ENCODE measurements at places on chromosomes 4 and X.

GRCh38 chr4:19945979-19946380 lies 305.7 kb upstream of the SLIT2 start:
- no peak for DNase-seq

- DNase-seq, result no peak
These were observed 80.9 kb upstream of the TLR3 start for GRCh38 chr4:185987961-185988627.

- no peak for DNase-seq
These were observed 190.4 kb downstream of the AR start for GRCh38 chrX:67734111-67734753.

GRCh38 chr4:176134670-176135069 lies 60.7 kb downstream of the SPATA4 start:
- no peak for DNase-seq

- no peak for DNase-seq
These were observed 41.2 kb downstream of the ANXA5 start for GRCh38 chr4:121655320-121656268.

GRCh38 chr4:55291227-55291640 lies 54.8 kb upstream of the SRD5A3 start:
- no peak for DNase-seq

- no peak for DNase-seq
These were observed 183.6 kb upstream of the DKK2 start for GRCh38 chr4:107219681-107220080.

- DNase-seq, result no peak
These were observed 83.8 kb upstream of the GPR34 start for GRCh38 chrX:41604766-41605543.

GRCh38 chr4:165016971-165017370 lies 14.8 kb upstream of the TRIM60 start:
- DNase-seq, result no peak

GRCh38 chrX:131279617-131280016 lies 9.5 kb downstream of the IGSF1 start:
- DNase-seq, result no peak

- no peak for DNase-seq
These were observed 35.2 kb upstream of the SPINK2 start for GRCh38 chr4:56856656-56857055.

DNA sequence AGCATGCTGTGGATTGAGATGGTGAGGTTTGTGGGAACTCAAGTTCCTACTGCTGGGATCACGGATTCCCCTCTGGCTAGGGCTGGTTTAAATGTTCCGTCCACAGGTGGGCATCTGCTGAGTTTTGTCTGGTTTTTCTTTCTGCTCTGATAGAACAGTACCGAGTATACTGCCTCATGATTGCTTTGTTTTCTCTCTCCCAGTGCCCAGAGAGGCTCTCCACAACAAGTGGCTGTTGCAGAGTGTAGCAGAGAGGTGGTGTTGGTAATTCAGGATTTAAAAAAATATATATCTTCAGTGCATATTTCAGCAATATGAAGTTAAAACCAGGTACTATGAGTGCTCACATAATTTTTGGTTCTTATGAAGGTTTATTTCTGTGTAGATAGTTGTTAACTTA lies 213.7 kb downstream of the TEX13C start:
- no peak for DNase-seq

DNA sequence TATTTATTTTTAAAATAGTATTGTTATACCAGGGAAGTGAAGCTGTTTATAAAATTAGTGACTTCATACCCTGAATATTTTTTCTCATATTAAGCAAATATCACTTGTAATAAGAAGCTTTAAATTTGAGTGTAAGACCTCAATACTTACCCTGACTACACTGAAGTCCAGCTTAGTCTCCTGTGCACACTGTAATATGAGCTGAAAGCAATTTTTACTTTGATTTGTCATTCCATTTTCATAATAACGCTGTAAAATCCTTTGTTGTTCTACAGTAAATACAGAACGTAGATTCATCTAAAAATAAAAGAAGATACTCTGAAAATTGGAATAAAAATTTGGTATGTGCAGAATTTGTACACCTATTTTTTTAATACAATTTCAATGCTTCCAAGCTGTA lies 27.2 kb downstream of the HDX start:
- no peak for DNase-seq

DNA sequence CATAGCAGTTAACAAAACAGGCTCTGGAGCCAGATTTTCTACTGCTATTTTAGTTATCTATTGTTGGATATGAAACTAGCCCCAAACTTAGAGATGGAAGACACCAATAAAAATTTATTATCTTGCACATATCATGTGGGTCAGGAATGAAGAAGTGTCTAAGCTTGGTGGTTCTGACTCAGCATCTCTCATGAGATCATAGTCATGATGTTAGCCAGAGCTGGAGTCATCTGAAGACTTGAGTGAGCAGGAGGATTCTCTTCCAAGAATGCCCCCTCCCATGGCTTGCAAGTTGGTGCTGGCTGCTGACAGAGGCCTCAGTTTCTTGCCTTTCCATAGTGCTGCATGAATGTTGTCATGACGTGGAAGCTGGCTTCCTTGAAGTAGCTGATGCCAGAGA lies 68.2 kb upstream of the TAPT1 start:
- DNase-seq, result no peak

- no peak for DNase-seq
These were observed 103.4 kb upstream of the PDLIM3 start for GRCh38 chr4:185638548-185639301.

GRCh38 chr4:54400802-54401201 lies 171.7 kb downstream of the PDGFRA start:
- DNase-seq, result no peak

GRCh38 chr4:3374667-3375066 lies 67.1 kb upstream of the HGFAC start:
- no peak for DNase-seq

GRCh38 chr4:165112368-165113121 lies at the start of gene TMEM192:
Gene TMEM192 (minus strand): TSS chr4:165112860. CDS start chr4:165112773, 87 bp downstream.
- DNase-seq, result peak; percentile 92

- no peak for DNase-seq
These were observed 1055.2 kb upstream of the FTHL17 start for GRCh38 chrX:32126997-32127396.

- no peak for DNase-seq
These were observed 203.9 kb downstream of the TECRL start for GRCh38 chr4:64205376-64205775.

- DNase-seq, result no peak
These were observed 99.3 kb upstream of the GRPR start for GRCh38 chrX:16023790-16024734.

DNA sequence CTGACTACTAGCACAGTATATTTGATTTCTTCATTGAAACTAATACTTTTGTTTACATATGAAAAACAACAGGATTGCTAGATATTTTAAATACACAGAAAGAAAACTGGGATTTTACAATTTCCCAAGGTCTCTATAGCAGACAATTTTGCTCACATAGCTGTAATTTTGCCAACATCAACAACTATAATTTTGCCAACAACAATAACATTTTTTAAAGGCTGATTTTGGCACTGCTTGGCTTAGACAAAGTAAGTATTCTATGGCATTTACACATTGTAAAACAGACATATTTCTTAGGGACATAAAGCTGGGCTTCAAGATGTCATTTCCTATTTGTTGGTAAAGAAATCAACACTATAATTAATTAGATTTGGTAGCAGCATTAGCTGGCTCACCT lies 922.1 kb downstream of the RAB28 start:
- DNase-seq, result no peak

- no peak for DNase-seq
These were observed 160.5 kb upstream of the TAPT1 start for GRCh38 chr4:16386711-16387320.

DNA sequence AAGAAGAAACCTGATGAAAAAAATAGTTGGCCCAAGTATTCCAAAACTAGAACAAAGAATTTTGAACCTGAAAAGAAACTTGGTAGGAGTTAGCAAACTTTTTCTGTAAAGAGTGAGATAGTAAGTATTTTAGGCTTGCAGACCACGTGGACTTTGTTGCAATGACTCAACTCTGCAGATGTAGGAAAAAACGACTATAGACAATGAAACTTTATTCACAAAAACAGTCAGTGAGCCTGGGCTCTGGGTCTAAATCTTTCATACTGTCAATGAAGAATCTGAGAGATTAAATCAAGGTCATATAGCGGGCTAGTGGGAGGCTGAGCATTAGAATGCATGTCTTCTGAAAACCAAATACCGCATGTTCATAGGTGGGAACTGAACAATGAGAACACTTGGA lies 23.0 kb downstream of the SH3D19 start:
- no peak for DNase-seq

- peak; percentile 69 for DNase-seq
These were observed 29.3 kb upstream of the BOD1L1 start for GRCh38 chr4:13656569-13657405.

DNA sequence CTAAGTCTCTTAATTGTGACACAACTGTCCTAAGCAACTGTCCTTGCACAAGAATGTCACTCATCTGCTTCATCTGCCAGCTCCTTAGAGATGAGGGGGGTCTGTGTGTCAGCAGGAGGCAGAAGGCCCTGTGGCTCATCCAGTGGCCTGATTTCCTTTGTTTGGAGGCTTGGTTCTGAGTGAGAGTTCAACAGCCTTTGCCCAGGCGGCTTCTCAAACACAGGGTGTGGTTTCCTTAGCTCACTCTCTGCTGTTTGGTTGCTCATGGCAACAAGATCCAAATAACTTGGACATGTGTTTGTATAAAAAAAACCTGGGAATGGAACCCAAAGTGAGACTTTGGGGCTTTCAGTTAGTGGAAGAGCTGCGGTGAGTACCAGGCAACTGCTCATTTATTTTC lies 46.6 kb downstream of the MAP7D3 start:
- no peak for DNase-seq

- DNase-seq, result no peak
These were observed 863 bp upstream of the RAB33A start for GRCh38 chrX:130170752-130171445.

DNA sequence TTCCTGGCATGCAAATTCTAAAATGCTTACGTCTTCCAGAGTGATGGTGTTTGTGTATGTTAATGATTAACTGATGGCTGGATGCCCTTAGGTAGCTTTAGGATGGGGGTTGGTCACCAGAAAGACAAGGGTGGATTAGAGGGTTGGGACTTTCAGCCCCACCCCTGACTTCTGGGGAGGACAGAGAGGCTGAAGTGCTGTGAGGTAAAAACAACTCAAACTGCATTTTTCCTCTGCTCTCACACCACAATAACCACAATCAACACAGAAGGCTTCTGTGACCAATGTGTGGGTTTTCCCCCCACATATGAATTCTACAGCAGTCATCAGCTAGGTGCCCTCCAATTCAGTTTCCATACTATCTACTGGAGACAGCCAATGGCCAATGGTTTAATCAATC lies 18.7 kb upstream of the DDIT4L start:
- DNase-seq, result no peak

DNA sequence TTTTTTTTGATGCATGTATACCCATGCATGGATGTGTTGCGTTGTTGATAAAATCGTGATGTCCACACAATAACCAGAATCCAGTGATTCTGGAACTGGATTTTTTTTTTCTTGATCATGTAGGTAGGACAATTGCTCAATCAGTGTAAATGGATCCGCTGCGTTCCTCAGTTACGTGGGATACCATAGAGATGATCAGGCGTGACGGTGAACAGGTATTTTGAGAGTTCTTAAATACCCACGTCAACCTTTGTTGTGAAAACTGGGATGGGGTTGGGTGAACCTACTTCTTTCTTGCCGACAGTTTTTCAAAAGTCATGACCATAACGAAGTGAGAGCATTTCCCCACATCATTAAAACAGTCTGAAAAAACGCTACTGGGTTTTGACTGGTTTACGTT lies 913 bp upstream of the SMIM10L2A start:
- DNase-seq, result no peak

- peak; percentile 27 for DNase-seq
These were observed 136.2 kb downstream of the TBC1D19 start for GRCh38 chr4:26719954-26720552.

- DNase-seq, result no peak
These were observed 255.1 kb downstream of the C4orf33 start for GRCh38 chr4:129350834-129351721.

DNA sequence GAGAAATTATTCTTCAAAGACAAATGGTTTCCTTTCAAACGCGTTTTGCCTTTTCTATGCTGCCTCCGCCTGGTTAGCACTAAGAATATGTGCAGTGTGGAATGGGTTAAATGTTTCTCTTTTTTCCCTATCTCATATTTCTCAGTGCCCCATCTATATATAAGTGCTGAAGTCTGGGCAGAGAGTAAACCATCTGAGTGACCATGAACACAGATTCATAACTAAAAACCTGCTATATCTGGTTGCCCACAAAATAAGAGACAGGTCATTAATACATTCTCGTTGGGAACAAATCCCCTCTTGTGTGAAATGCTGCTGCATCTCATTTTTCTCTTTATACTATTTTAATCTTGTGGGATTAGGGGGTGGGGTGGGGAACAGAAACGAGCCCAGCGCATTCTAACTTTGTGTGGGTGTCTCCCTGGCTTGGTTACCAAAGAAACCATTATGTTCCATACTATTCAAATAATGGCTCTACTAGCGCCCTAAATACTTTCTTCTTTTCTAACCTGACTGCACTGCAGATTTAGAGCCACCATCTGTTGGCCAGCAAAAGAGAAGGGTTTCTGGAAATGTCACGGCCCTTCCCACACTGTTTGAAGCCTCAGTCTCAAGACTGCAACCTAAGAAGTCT lies 42.2 kb upstream of the PTCHD1 start:
- no peak for DNase-seq

GRCh38 chrX:12441381-12442128 lies 303.3 kb downstream of the FRMPD4 start:
- no peak for DNase-seq

DNA sequence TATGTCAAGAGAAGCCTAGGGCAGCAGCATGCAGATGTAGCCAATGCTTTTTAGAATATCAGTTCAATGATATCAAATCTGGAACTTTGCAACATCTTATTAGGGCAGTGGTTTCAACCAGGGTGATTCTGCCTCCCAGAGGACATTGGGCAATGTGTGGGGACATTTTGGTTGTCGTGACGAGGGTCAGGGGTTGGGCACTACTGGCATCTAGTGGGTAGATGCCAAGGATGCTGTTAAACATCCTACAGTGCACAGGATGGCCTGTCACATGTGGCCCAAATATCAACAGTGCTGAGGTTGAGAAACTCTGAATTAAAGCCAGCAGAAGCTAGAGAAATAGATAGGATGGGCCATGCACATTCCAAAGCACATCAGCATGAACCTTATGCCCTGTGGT lies 152.3 kb downstream of the AMELX start:
- no peak for DNase-seq

- no peak for DNase-seq
These were observed 186.6 kb downstream of the RPA4 start for GRCh38 chrX:97070346-97070745.

DNA sequence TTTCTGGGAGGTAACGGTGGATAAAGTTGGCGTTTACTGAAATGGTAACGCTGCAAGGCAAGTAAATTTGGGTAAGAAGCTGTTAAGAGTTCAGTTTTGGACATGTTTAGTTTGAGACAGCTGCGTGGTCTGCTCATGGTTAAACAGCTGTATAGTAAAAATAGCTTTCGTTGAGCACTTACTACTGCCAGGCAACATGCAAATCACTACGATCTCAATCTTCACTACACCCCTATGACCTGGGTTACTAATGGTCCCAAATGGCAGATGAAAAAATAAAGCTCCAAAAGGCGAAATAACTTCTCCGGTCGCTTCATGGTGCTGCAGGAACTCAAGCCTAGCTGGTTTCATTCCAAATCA lies 22.2 kb downstream of the FABP2 start:
- DNase-seq, result peak; percentile 8

Measured in left kidney (tissue), 8 donors.